ENCODE measurements at places on chromosomes 12 and 14.

- DNase-seq, result no peak
Observed at GRCh38 chr12:101813117-101813516, 17.6 kb downstream of the GNPTAB start.

- DNase-seq, result no peak
Observed at GRCh38 chr12:127723251-127723650, 543.7 kb upstream of the TMEM132C start.

DNA sequence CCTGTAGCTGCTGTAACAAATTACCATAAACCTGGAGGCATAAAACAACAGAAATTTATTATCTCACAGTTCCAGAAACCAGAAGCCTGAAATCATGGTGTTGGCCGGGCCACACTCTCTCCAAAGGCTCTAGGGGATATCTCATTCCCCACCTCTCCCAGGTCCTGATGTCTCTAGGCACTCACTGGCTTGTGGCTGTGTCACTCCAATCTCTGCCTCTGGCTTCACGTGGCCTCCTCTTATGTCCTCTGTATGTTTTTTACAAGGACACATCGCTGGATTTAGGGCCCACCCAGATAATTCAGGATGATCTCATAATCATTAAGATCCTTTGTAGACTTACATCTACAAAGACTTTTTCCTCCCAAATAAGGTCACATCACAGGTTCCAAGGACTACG, 8.0 kb downstream of the GALNT4 start:
- no peak for DNase-seq

DNA sequence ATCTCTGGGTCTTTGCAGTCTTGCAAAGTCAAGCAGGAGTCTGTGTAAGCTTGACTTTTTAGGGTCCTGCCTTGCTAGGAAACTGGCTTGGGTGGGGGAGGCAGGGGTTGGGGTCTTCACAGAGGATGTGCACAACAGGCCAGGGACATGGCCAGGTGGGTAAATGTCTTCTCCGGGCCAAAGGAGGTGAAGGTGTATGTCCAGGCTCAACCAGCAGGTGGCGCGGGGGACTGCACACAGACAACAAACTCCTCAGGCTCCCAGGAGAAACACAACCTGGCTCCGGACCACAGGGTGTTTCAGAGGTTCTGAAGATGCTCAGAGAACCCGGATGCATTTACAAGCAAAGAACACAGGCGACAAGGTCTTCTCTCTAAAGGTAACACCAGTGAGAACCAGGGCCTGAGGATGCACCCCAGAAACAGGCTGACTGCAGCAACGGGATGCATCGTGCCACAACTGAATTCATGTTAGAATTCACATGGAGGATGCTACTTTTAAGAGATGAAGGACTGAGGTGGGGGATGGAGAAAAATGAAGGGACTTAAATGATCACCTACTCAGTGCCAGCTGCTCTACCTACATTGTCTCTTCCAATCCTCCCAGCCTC, 56.0 kb downstream of the PLEKHG3 start:
- no peak for DNase-seq

DNA sequence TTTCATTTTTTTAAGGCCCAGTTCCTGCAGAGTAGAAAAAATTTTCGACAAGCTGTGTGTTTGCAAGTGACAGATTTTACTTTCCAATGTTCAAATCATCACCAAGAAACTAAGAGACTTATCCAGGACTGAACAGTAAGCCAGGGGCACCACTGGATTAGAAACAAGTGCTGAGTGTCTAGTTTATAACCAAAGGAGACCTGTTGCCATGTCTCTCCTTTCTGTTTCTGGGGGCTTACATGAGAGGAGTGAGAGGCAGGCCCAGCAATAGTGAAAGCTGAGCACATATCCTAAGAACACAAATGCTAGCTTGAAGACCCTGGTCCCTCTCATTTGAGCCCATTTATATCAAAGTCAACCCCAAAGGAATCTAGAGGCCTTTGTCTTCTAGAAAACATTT, 2.9 kb downstream of the IFNG start:
- no peak for DNase-seq

GRCh38 chr14:49755378-49755777, 12.6 kb upstream of the KLHDC2 start:
- DNase-seq, result no peak

DNA sequence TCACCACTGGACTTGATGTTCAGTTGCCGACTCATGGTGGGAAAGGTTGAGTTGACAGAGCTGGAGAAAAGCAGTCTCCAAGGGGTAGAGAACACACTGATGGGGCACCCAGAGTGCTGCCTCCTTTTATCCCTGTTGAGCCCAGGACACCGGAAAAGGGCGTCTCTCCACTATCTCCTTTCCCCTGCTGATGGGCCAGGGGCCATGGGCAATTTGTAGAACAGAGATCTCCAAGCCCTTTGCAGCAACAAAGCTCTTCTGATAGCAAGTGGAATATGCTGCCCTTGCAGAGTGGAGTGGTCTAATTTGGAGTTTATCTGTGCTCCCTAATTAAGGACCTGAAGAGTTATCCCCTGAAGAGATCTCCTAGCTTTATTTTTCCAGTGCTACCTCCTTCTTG, at the start of gene KRT74:
Gene KRT74 (minus strand): TSS at position 101 of the 400 bp plus-strand sequence. CDS start 66 bp downstream, at position 35.
- no peak for DNase-seq

- DNase-seq, result no peak
Observed at GRCh38 chr12:121581686-121582429, 1.0 kb upstream of the KDM2B start.

DNA sequence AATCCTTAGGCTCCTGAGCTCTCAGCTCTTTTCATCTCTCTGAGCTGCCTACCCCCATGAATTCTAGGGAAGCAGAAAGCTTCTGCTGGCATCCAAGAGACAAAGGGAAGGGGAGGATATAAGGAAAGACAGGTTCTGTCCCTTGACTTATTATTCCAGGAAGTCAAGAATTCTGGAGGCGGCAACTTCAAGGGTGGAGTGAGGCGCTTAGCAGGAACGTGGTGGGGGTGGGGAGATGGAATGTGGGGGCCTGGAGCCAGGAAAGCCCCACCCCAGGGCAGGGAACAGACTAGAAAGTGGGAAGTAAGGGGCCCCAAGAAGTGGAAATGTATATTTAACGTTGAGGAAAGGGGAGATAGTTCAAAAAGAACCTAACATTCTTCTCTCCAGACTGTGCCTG, 1.4 kb downstream of the CALCOCO1 start:
- DNase-seq, result no peak

- DNase-seq, result no peak
Observed at GRCh38 chr12:124318278-124319020, 23.6 kb downstream of the RFLNA start.

DNA sequence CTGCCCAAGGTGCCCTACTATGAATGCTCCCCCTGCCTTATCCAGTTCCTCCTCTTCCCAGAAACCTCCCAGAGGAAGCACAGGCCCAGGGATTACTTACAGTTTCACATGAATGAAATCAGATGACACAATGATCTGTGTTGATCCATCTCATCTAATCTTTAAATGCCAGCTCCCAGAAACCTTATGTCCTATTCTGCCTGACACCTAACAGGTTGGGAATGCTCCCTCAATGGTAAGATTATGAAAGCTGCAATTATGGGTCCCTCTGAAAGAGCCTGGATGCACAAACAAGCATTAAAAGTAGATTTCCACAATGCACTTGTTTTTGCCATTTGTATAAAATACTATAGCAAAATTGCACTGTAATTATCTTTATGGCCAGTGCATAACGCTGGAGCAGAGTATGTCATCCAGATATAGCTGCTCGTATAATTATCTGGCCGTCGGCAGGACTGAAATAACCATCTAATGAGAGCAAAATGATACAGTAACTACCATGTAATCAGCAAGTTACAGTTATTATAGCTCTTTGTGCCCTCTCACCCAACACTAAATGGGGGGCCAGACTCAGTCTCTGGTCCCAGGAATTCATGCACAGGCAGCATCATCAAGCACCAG, 4.4 kb upstream of the ZBTB39 start:
- DNase-seq, result no peak

DNA sequence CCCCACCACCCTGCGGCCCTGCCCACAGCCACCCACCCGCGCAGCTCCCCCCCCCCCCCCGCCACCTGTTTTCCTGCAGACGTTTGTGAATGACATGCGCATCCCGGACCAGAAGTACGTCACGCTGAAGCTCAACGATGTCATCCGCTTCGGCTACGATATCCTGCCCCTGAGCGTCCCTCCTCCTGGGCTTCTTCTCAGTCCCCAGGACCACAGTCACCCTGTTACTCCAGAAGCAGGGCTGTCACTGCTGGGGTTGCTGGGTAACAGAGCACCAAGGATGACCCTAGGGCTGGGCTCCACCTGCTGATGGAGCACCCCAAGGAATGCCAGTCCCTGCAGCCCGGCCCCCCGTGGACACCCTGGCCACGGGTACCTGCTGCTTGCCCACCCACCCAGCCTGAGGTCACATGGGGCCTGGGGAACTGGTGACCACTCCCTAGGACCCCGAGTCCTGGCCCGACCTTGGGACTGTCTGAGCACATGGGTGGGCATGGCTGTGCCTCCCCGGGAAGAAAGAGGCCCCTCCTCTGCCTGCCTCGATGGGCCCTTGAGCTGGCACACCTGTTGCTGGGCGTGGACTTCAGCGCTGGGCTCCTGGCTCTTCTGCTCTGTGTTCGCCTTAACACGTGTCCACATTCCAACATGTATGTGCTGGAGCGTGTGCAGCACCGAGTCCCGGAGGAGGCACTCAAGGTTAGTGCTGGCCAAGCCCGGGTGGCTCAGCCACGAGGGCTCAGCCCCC, 12.9 kb downstream of the CEP170B start:
- DNase-seq, result no peak

GRCh38 chr14:22646570-22647254, 2.6 kb upstream of the OR6J1 start:
- DNase-seq, result no peak

DNA sequence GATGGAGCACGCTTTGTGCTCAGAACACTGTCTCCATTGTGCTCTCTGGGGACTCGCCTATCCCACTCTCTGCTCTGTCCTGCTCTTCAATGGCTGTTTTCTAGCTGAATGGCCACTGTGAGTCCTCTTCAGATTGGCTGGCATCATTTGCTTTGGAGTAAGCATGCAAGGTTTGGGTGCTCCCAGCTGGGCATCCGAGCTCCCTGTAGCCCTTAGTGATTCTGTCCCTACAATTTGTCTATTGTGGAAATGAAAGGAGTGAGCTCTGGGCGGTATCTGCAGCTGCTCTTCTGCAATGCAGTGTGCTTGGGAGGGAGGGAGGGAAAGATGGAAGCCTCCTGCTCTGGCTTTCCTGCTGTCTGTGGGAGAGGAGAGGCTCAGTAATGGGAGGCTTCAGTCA, 84.8 kb downstream of the SMOC1 start:
- DNase-seq, result no peak

DNA sequence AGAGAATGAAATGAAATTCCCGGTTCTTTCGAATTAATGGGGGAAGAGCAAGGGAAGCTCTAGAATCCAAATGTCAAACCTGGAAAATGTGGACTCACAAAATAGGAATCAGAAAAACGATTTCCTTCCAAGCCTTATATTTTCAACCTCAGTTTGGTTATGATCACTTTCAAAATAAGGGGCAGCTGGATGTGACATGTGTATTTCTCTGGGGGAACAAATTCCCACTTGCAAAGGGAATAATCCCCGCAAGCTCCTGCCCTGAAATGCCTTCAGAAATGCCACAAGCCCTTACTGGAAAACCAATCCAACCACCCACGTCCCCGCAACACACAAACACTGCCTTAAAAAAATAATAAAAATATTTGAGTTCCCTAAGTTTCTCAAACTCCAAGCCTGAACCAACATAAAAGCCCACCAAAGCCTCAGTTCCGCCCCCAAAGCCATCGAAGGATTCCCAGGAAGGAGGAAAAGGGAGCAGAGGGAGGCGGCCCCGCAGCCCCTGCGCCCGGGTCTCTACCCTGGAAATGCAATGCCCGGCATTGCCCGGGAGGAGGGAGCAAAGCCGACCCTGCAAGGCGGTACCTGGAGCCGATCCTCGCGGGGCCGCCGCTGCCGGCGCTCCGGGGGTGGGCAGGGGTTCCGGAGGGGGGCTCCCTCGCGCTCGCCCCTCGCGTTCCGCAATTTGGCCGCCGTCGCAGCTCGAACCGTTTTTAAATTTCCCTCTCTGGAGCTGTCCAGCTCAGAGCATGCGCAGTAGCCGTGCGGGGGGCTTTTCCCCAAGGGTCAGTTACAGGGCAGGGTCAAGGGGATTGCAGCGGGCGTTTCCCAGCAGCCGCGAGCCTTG, at the start of gene FOXN4:
Gene FOXN4 (minus strand): TSS at position 751 of the 847 bp plus-strand sequence. CDS start 963 bp downstream, outside the sequence.
- DNase-seq, result no peak

DNA sequence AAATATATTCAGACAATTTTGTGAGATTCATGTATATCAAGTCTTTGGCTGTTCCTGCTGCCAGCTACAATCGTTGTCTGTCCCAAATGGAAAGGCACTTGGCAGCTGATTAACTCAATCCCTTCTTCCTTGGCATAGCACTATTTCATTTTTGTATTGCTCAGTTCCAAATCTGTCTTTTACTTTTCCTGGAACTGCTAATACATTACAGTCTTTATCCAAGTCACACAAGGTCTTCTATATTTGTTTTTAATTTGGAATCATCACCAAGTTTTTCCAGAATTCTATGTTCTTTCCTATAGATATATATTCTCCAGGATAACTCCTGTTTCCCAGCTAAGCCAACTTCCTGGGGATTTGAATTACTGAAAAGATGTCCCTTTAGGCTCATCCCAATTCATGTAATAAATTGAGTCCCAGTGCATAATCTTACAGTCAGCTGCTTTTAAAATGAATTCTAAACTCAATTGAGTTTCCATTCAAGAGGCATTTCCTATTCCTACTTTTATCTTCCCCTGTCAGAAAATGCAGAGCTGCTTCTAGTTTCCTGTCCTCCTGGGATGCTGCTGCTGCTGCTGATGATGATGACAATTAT, 45.9 kb downstream of the DYRK2 start:
- DNase-seq, result no peak
